DMS153 (cell line): ENCODE measurements at places on chromosomes 13 and 19.

DNA sequence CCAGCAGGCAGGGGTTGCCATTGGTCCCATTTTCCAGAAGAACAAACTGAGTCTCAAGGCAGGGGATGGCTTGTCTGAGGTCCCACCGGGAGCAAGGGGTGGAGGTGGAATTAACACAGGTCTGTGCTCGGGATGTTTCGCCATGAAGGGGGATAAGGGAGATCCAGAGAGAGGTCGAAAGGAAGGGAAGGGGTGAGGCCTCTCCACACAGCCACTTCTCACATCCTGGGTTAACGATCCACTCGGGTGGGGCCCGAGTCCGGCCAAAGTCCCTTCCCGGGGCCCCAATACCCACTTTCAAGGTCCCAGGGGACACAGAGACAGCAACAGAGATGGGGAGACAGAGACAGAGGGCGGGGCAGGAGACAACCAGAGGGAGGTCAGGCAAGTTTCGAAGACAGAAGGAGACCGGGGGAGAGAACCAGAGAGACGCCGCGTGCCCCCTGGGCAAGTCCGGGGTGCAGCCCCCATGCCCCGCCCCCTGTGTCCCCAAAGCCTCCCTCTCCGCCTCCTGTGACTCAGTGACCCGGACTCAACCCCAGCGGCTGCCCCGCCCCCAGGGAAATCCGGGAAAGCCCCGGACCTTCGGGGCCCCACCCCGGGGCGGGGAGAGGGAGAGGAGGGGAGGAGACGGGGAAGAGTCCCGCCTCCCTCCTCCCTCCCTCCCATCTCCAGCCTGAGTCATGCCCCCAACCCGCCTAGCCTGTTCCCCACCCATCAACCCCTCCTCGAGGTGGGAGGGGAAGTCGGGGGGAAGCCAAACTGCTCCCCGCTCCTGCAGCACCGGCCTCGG is 1.4 kb upstream of the BCL3 start:
- peak; percentile 56 for DNase-seq

DNA sequence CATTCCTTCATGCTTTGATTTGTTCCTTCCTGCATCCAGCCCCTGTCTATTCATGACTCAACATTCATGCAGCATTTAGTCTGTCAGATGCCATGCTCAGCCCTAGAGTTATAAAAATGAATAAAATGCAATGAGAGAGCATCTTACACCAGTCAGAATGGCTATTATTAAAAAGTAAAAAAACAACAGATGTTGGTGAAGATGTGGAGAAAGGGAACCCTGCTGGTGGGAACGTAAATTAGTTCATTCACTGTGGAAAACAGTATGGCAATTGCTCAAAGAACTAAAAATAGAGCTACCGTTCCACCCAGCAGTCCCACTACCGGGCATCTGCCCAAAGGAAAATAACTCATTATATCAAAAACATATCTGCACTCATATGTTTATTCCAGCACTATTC is 70.0 kb upstream of the GTF3A start:
- no peak for DNase-seq

- no peak for DNase-seq
Observed at GRCh38 chr19:38433268-38433733, at the start of gene RYR1. TSS of gene RYR1 (plus strand) at chr19:38433691. CDS start at chr19:38433830, 139 bp downstream.

GRCh38 chr19:7602935-7603497 is 7.4 kb downstream of the CAMSAP3 start:
- DNase-seq: no peak

DNA sequence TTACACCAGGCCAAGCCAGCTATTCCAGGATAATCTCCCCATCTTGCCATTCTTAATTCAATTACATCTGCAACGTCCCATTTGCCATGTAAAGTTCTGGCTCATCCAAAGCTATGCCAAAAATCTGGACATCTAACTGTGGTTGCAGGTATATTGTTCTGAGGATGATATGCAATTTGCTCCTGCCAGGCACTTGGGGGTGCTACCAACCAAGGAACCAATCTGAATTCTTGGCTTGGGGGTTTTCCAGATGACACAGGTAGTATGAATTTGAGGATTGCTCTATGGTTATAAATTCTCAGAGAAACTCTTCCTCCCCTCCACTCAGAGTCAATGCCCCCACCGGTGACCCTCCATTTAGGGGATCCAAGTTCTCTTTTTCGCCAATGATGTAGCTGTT is 33.0 kb downstream of the CRYL1 start:
- DNase-seq: no peak

DNA sequence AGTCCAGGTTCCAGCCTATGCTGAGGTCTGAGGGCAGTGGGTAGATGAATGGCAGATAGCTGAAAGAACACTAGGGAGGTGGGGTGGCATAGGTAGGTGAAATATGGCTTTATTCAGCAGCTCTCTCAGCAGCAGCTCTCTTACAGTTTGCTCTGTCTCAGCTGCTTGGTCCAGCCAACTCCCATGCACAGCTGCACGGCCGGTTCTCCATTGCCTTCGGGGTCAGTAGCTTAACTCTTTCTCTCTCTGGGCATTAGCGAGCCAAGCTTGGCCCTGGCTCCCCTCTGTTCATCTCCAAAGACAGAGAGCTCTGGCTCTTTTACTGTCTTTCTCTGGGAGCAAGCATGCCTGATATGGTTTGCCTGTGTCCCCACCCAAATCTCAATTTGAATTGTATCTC is 151.9 kb downstream of the MYO16 start:
- DNase-seq: no peak

DNA sequence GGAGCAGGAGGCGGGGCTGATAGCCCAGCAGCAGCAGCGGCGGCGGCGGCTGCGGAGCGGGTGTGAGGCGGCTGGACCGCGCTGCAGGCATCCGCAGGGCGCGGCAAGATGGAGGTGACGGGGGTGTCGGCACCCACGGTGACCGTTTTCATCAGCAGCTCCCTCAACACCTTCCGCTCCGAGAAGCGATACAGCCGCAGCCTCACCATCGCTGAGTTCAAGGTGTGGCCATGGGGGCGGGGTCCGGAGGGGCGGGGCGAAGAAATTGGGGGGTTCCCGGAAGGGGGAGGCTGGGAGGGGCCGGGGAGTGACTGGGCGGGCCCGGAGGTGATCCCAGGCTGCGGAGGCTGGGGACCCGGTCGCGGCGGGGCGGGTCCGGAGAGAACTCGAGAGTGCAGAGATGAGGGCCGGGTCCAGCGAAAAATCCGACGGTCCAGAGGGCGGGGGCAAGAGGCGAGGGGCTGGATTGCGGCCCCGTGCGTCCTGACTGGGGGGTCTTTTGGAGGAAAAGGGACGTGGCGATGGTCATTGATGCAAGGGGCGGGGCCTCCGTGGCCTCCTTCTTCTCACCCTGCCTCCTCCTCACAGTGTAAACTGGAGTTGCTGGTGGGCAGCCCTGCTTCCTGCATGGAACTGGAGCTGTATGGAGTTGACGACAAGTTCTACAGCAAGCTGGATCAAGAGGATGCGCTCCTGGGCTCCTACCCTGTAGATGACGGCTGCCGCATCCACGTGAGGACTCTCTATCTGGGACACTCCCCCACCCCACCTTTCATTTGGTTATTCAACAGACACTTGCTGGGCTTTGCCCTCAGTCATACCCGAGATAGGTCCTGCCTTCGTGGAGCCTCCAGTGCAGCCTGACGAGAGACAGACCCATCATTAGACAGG is at the start of gene TBCB:
Gene TBCB (plus strand): TSS at position 16 of the 891 bp plus-strand sequence. CDS start 93 bp downstream, at position 109.
- DNase-seq: no peak

GRCh38 chr13:64289702-64290101 is 2874.1 kb upstream of the PCDH20 start:
- DNase-seq: no peak

- no peak for DNase-seq
Observed at GRCh38 chr13:106505295-106505694, 30.2 kb downstream of the EFNB2 start.

GRCh38 chr13:43132257-43132656 is 108.9 kb downstream of the DNAJC15 start:
- peak; percentile 53 for DNase-seq

DNA sequence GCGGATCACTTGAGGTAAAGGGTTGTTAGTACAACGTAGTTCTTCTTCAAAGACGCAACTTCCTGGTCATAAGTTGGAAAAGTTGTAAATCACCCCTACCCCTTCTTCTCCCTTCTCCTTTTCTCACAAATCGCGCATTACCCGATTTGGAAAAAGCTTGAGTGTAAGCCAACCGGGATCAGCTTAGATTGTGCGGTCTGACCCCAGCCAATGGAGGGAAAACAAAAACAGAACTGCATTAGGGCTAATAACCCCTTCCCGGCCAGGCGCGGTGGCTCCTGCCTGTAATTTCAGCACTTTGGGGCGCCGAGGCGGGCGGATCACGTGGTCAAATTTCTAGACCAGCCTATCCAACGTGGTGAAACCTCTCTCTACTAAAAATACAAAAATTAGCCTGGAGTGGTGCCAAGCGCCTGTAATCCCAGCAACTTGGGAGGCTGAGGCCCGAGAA is 806 bp downstream of the ZNF90 start:
- no peak for DNase-seq

DNA sequence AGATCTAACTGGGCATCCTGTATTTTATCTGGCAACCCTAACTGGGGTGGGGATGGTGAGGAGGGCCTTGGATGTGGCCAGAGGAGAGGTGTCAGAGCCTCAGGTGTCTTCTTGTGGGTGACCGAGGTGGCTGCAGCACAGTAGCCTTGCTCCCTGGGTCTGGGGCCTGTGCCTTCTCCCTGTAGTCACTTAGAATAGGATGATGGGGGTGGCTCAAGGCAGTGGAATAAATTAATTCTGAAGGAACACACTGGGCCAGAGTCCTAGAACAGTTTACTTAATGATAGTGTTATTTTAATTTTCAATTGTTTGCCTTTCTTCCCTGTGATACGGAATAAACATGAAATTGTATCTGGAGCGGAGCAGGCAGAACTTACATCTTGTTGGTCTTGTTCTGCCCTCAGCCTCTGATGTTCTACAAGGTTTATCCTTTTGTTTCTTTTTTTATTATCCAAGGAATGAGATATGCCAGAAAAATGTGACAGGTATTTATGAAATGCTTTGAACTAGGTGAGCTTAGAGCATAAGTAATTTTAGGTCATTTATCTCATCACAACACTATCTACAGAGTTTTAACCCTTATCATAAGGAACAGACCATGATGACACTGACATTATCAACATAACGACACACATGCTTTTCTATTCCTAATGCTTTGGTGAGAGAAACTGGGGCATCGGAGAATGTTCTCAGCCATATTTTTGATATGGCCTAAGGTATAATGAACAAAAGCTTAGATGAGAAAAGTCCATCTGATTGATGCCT is 51.4 kb downstream of the LRCH1 start:
- DNase-seq: no peak

- peak; percentile 77 for DNase-seq
Observed at GRCh38 chr19:19490214-19490968, 25.0 kb downstream of the TSSK6 start.

GRCh38 chr13:91079176-91079575 is 268.3 kb upstream of the MIR17HG start:
- no peak for DNase-seq

GRCh38 chr19:6906559-6907060 is 19.2 kb downstream of the ADGRE1 start:
- no peak for DNase-seq

DNA sequence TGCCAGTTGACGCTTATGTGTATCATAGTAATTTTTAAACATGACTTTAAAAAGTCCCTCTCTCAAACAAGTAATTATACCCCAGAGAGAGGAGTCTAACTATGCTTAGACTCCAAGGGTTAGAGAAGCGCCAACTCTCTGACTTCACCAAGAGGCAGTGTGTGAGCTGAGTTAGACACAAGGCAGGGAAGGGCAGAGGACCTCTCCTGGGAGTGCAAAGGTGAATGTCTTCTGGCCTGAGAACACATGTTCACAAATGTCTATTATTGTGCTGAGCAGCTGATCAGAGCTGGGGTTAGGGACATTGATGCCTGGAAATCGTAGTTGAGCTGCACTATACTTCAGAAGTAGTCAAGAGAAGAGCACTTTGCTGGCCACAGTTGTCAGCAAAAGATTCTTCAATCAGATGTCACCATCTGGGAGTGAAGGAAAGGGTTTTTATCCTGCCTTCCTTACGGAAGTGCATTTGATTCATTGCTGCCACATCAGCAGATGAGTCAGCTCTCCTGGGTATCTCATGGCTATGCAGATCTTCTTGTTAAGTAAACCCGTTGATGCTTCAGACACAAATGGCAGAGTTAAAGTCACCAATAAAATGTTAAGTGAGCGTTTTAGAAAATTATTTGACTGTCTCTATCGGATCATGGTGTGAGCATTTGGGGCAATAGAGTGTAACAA is 283.2 kb upstream of the ARGLU1 start:
- DNase-seq: no peak

DNA sequence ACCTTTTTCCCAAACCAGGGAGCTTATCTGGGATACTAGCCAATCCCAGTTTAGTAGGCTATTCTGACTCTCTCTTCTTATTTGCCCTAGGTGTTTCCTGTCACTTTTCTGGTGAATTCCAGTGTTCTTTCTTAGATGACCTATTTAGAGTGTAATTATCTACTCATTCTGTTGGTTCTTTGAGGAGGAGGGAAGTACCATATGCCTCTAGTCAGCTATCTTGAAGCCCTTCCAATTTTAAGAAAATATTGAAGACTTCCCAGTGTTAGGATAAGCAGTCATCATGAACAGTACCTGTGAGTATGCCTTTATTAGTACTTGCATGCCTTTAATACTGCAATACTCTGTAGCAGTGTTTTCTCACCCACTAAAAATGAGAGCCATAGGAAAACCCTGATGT is 724.3 kb upstream of the SLITRK1 start:
- no peak for DNase-seq

DNA sequence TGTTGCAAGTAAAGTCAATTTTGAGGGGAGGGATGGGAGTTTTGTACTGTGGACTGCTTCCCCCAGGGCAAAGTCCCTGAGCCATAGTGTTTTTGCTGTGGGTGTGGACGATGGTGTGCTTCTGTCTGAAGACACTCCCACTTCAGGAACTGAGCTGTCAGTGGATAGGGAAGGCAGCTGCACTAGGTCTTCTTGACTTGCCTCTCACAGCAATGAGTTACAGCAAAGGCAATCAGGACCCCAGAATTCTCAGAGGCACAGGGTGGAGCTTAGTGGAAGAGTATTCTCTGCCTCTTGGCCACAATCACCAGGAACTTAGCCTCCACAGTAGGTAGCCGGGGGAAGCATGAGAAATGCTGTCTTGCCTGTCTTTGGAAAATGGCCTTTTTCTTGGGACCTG is 1416.6 kb upstream of the MIR17HG start:
- no peak for DNase-seq

GRCh38 chr13:74758188-74758587 is 624.0 kb upstream of the KLF12 start:
- DNase-seq: no peak

GRCh38 chr19:27774337-27774736 is 1438.6 kb downstream of the UQCRFS1 start:
- no peak for DNase-seq
